ENCODE measurements at places on chromosomes 6 and 20.

DNA sequence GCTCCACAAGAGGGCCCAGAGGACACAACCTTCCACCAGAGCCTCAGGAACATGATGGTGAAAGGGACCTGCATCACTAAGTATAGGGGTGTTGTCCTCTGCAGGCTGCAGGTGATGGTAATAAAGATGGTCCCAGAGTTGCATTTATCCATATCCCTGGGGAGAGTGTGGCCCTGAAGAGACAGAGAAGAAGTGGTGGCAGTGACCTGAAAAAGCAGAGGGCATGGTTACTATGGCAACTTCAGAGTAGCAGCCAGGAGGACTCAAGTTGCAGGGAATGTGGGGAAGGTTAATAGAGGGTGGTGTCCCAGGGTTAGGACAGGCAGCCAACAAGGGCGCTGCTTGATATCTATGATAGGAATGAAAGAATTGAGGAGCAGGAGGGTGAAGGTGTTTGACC is 57.1 kb downstream of the HLA-A start:
- DNase-seq, result no peak

DNA sequence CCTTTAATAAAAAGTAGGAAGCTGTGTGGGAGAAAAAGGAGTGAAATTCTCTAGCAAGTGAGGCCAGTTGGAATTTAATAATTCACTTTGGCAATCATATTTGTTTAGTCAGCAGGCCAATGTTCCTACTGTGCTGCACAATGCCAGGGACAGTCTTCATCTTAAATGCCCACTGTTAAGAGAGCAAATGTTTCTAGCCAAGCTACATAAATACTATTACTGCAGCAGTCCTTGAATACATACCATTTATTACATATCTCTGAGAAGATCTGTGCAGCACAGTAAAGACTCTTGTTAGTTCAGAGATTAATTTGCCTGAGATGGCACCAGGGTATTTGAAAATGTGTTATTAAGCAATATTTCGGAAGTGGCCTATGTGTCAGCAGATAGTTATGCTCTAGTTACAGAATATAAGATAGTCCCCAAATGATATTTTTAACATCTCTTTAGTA is 105.4 kb downstream of the OGFRL1 start:
- no peak for DNase-seq

DNA sequence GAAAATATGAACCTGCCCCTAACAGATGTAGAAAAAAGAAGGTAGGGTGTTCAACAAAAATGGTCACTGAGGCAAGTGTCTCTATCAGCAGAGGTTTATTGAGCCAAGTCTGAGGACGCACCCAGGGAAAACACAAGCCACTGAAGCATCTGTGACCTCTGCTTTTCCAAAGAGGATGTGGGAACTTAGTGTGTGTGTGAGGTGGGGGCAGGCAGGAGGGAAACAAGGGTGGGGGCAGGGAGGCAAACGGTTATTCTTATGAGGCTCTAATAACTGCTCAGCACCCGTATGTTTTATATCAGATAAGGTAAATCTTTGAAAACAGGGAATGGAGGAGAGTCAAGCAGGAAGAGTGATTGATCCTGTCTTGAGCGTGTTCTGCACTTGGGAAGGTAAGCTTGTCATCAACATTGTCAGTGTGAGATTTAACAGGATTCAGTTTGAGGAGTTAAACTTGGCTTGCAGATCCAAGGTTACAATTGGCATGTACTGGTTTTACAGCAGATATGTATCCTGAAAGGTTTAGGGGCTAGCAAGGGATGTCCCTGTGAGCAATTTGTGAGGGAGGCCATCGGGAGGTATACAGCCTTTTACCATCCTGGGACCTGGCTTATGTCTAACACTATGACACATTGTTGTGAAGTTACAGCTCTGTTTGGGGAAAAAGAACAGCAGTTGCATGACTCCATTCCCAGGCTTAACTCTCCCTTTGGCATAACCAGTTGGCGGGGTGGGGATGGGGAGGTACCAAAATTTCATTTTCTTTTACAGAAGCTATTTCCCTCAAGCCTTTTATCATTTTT is 33.7 kb downstream of the NINL start:
- no peak for DNase-seq

GRCh38 chr6:109740787-109741186 is 49.7 kb downstream of the FIG4 start:
- no peak for DNase-seq

GRCh38 chr6:91482498-91482897 is 895.6 kb upstream of the MAP3K7 start:
- no peak for DNase-seq

- no peak for DNase-seq
These were observed 192.2 kb downstream of the RFPL4B start for GRCh38 chr6:112539355-112539754.

DNA sequence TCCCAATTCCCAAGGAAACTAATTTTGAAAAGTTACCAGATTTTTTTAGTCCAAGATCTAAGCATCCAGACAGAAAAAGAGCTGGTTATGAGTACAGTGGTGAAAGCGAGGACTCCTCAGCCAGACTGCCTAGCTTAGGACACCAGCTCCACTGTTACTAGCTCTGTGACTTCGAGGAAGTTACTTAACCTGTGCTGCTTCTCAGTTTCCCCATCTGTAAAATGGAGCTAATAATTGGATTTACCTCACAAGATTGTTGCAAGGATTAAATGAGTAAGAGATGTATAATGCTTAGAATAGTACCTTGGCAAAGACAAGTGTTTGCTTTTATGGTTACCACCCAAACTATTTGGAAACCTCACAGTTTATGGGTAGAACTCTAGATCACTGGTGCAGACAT is 1.1 kb downstream of the NT5DC1 start:
- DNase-seq, result no peak

DNA sequence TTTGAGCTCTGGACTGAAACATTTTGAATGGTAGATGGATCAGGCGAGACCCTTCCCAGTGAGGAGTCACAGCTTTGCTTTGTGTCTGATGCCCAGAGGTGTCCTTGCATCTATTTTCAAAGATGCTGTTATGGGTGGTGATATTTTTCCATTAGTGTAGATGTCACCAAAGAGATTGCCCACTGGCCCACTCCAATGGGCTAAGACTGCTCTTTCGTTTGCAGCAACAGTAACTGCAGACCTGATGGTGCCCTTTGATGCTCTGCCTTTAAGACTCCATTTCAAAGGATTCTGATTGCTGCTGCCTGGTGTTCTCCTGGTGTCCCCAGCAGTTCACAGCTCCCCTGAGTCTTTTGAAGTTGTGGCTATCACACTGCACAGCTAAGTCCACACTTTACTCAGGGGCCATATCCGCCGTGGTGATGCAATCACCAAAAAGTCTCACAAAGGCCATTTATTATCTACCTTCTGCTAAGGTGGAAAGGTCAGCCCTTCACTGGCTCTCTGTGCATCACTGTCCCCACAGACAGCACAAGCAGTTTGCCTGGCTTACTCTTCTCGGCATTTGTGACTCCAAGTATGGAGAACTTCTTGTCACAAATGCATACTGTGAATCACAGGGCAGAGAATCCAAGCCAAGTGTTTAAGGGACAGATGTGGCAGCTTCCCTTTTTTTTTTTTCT is 56.4 kb downstream of the NOX3 start:
- DNase-seq, result no peak

DNA sequence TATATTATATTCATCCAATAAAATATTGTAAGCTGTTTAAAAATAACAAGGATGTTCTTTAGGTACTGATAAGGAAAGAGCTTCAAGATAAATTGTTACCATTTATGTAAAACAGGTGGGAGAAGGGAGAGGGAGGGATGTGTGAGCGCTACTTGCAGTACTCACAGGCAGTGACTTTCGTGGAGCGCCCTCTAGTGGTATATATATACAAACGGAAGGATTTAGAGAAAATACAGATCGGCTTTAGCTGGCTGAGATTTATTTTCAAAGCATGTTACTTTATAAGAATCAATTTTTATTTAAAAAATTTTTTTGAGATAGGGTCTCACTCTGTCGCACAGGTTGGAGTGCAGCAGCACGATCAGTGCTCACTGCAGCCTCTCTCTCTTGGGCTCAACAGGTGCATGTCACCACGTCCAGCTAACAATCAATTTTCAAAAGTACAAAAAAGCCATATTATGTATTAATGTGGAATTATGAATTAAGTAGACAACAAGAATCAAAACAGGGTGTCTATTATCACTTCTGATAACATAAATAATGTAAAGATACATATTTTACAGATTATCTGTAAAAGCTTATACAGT is 3.3 kb upstream of the MOG start:
- no peak for DNase-seq

GRCh38 chr6:132465530-132466485 is 47.1 kb downstream of the STX7 start:
- no peak for DNase-seq

DNA sequence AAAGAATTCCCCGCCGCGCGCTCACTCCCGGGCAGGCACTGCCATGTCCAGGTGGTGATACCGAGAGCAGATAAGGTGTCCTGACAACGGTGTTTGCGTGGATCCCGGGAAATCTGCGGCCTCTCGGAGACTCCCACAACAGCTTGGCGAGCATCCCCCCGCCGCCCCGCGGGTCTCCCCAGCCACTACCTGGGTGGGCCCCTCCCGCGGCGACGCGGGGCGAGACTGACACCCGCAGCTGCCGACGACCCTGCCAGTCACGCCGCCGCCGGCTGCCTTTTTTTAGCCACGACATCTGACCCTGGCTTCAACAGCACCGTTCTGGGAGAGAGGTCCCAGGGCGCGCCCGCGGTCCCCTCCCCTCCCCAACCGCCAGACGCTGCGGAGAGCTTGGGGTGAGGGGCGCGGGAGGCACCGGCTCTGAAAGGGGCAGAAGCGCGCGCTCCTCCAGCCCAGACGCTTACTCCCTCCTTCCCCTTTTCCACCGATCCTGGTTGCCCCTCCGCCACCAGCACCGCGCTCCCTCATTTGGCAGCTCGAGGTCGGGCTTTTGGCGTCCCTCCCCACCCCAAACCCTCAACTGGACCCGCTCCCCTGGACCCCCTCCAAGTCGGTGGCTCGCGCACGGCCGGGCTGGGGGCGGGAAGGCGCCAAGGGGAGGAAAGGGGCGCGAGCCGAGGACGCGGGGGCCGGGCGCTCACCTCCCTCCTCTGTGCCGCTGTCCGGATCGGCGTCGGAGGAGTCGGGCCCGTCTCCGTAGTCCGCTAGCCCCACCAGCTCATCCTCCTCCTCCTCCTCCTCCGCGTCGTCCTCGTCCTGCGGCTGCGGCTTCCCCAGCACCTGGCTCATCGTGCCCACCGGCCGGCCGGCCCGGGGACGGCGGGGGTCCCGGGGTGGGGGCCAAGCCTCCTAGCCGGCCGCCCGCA is 665 bp downstream of the RRAGD start:
- DNase-seq, result no peak

- DNase-seq, result no peak
These were observed 96.6 kb downstream of the LCA5 start for GRCh38 chr6:79440598-79440997.

- DNase-seq, result no peak
These were observed 450.0 kb downstream of the PTPRT start for GRCh38 chr20:42739683-42740082.

GRCh38 chr6:40326714-40327421 is 260.3 kb downstream of the LRFN2 start:
- no peak for DNase-seq

GRCh38 chr6:139824864-139825263 is 450.4 kb upstream of the CITED2 start:
- no peak for DNase-seq

DNA sequence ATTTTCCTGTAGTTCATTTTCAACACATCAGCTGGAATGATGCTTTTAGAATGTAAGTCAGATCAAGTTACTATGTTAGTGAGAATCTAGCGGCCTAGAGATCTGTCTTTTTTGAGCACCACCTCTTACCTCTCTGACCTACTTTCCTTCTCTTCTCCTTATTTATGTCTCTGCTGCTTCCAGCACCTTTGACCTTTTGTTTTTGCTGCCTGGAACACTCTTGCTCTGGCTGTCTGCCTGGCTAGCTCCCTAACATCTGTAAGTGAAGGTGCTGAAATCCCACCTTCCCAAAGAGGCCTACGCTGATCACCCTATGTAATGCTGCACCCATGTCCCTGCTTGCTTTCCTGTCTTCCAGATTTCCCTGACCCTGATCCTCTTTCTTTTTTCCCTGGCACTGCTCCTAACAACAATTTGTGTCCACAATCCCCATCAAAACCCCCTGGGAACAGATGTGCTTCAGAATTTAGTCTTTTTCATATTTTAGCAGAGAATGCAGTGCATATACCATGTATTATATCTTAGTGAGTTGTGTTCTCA is 87.8 kb downstream of the RFPL4B start:
- no peak for DNase-seq

- peak; percentile 80 for DNase-seq
These were observed 235.8 kb downstream of the NFATC2 start for GRCh38 chr20:51306521-51307358.

- no peak for DNase-seq
These were observed 227.4 kb downstream of the LRFN2 start for GRCh38 chr6:40359808-40360207.

DNA sequence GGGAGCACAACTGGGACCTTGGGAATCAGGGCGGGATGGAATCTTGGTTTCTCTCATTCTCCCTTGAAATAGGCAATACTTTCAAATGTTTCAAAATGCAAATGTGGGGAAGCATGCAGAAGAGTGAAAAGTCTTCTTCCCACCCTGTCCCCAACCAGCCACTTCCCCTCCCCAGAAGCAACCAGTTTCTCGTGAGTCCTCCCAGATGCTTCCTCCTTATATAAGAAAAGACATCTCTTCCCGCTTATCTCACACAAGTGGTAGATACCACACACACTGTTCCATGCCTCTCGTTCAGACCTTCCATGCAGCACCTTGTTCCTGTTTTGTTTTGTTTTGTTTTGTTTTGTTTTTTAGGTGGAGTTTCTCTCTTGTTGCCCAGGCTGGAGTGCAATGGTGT is 25.1 kb downstream of the HCK start:
- no peak for DNase-seq

DNA sequence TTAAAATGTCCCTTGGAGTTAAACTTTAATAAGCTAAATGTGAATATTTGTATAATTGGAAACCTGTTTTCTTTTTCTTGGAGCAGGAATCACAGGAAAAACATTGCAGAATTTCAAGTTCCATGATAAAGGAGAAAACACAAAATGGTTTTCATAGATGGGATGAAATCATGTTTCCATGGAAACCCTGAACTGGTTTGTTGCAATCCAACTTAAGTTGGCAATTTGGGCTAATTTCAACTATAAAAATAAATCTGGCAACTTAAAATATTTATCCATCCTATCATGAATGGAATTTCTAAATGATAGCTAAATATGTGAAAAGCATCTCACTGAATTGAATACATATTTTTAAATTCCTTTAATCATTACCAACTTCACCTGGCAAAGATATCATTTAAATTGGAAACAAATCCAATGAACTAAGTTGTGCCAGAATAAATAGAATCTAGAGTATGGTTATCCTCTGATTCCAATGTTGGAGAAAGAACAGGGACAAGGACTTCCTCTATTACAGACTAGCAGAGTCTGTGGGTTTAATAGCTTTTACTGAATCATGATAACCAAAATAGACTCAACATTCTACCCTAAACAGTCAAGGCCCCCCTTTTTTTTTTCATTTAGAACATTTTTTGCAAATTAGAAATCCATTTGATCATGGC is 33.2 kb downstream of the COL21A1 start:
- no peak for DNase-seq

GRCh38 chr6:168206661-168207274 is 112.8 kb downstream of the DACT2 start:
- DNase-seq, result no peak
